ENCODE measurements at places on chromosomes 13 and 19.

- DNase-seq, result peak; percentile 54
Measured at GRCh38 chr19:16850133-16850532, 20.9 kb downstream of the SIN3B start.

DNA sequence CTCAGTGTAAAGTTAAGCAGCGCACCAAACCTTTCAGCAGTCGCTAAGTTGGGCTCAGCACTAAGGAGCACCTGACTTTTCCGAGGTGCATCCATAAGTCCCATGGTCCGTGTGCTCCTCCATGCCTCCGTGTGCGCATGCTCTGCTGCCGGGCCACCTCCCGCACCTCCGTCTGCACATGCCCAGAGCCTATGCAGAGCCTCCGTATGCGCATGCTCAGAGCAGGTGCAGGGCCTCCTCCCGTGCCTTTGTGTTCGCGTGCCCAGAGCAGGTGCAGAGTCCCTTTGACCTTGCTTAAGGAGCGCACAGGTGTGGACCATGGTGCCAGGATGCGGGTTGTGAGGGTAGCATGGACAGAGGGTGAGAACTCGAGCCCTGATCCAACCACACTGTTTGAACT, 46.0 kb downstream of the ATP11A start:
- no peak for DNase-seq

GRCh38 chr19:50341091-50341564, 12.0 kb upstream of the KCNC3 start:
- DNase-seq, result no peak

DNA sequence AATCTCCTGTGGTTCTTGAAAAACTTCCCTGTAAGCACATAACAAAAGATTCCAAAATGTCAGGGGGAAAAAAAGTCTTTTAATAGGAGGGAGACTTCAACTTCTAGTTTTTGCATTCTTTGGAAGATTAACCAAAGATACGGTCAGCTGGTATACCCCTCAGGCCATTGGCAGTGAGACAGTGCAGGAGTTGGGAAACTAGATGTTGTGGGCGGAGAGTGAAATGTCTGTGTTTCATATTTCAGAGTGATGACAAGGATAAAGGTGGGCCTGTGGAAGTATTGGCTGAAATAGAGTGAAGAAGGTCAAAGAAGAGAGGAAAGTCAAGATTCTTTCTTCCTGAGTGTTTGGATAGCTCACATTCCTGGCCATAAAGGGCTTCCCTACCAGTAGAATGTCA, 40.8 kb downstream of the CYP2B6 start:
- DNase-seq, result no peak

All from hepatic stellate cell (primary cell).